ENCODE measurements at places on chromosomes 7 and 10.

GRCh38 chr10:17144032-17144431 lies 14.4 kb upstream of the CUBN start:
- no peak for DNase-seq

DNA sequence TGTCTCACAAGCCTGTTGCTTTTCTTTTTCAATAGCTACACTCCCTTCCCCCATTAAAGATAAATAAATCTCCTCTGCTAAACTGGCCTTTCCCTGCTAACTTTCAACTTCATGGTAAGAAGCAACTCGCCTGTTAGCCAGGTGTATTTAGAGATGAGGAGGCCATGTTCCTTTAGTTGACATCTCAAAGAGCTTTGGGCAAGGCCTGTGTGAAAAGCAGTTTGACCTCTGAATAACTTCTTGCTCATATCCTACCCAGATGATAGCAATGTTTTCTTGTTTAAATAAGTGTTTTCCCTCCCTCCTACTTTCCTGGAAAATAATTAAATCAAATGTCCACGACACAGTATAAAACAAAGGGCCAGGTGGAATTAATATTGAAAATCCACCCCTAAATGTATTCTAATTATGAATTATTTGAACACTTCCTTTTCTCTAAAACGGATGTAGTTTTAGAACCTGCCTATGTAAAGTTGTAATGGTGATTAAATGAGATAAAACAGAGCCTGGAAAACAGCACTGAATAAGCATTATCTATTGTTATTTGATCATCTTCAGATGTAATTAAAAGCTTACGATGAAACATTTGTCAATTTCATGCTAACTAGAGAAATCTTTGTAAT lies 78.5 kb downstream of the HGF start:
- no peak for DNase-seq

DNA sequence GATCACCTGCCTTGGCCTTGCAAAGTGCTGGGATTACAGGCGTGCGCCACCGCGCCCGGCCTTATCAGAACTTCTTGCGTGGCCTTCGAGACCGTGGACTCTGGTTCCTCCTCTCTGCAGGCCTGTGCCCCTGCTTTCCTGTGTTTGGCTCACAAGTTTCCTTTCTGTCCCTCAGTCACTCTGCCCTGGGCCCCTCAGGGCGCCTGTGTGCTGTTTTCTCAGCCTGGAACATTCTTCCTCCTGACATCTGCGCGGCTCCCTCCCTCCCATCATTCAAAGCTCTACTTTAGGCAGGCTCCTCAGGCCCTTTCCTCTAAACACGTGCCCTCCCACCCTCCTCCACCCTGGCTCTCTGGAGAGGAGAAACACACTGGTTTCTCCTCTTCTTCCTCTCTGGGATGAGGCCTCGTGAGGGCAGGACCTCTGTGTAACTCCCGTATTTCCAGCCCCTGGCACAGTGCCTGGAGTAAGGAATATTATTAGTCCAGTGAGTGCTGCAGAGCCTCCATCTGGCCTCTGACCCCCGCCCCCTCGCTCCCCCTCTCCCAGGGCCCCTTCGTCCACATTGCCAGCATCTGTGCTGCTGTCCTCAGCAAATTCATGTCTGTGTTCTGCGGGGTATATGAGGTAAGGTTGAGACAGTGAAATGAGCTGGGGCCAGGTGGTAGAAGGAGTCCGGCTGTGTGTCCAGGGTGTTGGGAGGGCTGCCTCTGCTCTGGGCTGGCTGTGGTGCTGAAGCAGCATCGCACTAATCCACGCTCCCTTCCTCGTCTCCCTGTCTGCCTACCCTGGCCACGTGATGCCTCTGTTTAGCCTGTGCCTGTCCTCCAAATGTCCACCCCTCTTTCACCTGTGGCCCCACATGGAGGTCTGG lies 7.1 kb downstream of the CLCN1 start:
- DNase-seq = no peak

- DNase-seq = no peak
Measured at GRCh38 chr10:59876695-59877094, 29.7 kb downstream of the CCDC6 start.

DNA sequence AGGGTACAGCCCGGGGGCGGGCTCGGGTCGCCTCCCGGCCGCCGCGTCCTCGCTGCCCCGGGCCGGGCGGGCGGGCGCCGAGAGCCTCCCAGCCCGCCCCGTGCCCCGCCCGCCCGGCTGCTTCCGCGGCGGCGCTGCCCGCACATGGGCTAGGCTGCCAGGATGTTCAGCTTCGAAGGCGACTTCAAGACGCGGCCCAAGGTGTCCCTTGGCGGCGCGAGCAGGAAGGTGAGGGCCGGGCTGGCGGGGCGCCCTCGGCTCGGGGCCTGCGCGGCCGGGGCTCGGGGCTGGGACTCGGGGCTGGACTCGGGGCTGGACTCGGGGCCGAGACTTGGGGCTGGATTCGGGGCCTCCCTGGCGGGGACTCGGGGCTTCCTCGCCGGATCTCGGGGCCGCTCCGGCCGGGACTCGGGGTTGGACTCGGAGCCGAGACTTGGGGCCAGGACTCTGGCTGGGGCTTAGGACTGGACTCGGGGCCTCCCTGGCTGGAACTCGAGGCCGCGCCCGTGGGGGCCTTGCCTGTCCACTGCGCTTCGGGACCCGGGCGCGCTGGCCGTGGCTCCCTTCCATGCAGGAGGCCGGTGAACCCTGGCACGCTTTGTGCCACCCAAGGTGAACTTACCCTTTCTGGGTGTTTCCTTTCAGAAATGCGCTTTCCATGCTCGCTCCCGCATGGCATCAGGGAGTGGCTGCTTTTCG lies 534 bp downstream of the UBE3C start:
- DNase-seq = no peak

GRCh38 chr7:102446387-102447156 lies 13.2 kb downstream of the ORAI2 start:
- no peak for DNase-seq

- no peak for DNase-seq
Measured at GRCh38 chr10:17712717-17713471, 39.1 kb upstream of the TMEM236 start.

DNA sequence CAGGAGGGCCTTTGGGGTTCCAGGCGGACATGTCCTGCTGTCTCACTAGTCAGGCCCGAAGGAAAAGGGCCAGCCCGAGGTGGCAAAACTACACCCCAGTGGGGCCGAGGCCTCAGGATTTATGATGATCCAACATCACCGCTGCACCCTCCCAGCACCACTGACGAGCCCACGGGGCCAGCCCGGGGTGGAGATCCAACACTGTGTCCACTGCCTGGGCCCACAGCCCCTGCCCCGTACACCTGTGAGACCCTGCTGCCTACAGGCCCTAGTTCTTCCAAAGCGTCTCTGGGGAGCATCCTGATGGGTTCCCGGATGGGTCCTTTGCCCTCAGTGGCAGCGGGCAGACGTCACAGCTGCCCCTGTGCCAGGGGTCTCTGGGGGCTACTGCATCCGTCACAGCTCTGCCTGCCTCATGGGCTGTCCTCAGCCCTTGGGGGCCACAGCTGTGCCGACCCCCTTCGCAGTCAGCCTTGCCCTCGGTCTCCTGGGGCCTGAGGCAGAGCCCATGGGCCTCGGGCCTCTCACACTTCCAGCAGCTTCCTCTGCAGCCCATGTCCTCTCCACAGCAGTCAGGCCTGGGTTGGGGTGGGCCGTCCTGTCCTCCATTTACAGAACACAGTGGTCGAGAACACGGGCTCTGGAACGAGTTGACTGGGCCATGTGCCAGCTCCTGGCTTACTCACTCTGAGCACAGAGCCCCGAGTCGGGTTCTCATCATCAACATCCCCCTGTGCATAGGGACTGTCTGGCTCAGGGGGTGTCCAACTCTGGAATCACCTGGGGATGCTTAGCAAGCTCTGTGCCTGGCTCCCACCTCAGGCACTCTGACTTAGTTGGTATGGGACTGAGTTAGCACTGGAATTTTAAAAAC lies 64.9 kb downstream of the FOXL3 start:
- DNase-seq = no peak

Data from NCI-H446 (cell line).